ENCODE measurements at places on chromosomes 11 and 22. TPM values are rescaled to one million over a fixed set of nuclear protein-coding genes. Genes with fewer than 3 reads are reported as not detected.

The RCOR2 gene
- total RNA-seq: 0.64 TPM

The GRK3 gene
- total RNA-seq: 10.2 TPM

The FGF19 gene
- total RNA-seq: not detected

GRCh38 chr11:11964774-11965150 lies 43.7 kb downstream of the DKK3 start:
- DNase-seq: no peak

- DNase-seq: no peak
These were observed 6.9 kb upstream of the POLDIP3 start for GRCh38 chr22:42621505-42622002.

GRCh38 chr11:67344264-67344663 lies 9.1 kb downstream of the POLD4 start:
- no peak for DNase-seq
